ENCODE measurements at places on chromosomes 7 and 10.

DNA sequence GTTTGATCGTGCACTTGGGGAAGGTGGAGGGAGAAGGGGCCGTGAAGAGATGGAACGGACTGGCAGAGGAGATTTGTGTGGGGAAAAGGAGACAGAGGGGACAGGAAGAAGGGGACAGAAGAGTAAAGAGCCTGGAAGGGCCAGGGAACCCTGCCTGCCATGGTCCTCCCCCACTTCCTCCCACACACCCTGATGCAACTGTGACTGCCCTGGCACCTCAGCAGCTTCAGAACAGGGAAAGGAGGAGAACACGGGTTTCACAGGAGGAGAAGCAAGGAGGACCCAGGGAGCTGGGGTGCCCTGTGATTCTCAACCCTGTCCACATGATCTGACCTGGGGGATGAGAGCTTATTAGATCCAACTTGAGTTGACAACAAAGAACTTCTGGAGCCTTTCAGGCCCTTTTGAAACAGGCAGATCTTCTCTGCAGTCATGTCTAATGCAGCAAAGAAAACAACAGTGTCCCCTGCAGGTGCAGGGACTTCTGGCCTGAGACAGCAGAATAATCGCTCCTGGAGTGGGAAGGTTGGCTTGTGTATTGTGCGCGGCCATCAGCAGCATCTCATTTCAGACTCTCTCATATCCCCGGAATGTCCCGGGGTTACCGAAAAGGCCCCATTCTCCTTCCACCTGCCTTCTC is 421.6 kb downstream of the PAXIP1 start:
- DNase-seq: no peak

DNA sequence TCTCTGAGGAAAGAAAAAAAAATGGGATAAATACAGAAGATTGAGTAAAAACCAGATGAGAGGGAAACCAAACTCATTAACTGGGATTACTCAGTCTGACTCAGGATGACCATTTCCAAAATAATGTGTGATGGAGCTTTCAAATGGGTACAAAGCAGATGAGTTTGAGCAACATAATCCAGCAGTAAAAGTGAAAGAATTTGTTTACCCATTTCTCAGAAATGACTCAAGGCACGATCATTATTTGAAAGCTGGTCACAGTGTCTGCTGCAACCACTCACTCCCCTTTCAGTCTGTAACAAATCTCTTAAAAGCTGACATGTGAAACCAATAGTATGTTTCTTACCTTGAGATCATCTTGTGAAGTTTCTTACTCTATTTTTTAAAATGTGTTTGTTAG is 104.7 kb upstream of the KLF14 start:
- no peak for DNase-seq

- DNase-seq: no peak
Measured at GRCh38 chr10:99374526-99374925, 45.4 kb downstream of the CNNM1 start.

DNA sequence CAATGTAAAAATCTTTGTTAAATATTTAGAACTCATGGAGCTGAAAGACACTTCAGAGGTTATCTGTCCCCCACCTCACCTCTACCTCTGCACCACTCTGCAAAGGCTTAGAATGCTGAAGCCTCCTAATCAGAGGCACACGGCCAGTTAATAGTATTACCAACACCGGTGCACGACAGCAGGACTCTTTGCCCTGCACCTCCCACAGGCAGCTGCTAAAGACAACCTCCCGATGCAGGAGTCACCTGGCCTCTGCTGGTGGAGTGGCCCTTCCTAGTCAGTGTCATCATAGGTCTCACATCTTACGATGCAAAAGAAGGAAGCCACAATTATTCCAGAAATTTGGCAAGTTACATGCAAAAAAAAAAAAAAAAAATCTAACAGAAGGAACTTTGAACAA is 66.6 kb upstream of the MGMT start:
- DNase-seq: no peak

GRCh38 chr10:58451193-58451889 is 61.3 kb upstream of the BICC1 start:
- no peak for DNase-seq

- DNase-seq: no peak
Measured at GRCh38 chr7:100859856-100860255, 7.3 kb upstream of the TRIP6 start.

DNA sequence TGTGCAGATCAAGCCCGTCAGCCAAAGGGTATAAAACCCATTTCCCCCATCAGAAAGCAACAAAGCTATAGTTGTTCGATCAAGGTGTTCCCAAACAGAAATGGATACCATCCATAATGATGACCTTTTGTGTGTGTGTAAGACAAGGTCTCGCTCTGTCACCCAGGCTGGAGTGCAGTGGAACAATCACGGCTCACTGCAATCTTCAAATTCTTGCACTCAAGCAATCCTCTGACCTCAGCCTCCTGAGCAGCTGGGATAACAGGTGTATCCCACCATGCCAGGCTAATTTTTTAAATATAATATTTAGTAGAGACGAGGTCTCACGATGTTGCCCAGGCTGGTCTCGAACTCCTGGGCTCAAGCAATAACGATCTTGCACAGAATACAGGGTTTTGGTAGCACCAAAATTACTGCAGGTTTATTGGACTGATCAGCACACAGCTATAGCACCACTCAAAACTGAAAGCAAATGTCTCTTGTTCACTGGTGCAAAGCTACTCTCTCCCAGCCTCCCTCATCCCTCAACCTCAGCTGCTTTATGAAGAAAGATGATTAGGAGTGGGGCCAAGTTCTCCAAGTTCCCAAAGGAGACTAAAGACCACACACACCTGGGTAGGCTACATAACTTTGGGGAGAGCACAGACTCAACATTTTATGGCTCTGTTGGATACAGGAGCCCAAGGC is 80.5 kb downstream of the ABI1 start:
- DNase-seq: no peak

GRCh38 chr7:52362521-52362920 is 672.9 kb upstream of the POM121L12 start:
- DNase-seq: no peak

DNA sequence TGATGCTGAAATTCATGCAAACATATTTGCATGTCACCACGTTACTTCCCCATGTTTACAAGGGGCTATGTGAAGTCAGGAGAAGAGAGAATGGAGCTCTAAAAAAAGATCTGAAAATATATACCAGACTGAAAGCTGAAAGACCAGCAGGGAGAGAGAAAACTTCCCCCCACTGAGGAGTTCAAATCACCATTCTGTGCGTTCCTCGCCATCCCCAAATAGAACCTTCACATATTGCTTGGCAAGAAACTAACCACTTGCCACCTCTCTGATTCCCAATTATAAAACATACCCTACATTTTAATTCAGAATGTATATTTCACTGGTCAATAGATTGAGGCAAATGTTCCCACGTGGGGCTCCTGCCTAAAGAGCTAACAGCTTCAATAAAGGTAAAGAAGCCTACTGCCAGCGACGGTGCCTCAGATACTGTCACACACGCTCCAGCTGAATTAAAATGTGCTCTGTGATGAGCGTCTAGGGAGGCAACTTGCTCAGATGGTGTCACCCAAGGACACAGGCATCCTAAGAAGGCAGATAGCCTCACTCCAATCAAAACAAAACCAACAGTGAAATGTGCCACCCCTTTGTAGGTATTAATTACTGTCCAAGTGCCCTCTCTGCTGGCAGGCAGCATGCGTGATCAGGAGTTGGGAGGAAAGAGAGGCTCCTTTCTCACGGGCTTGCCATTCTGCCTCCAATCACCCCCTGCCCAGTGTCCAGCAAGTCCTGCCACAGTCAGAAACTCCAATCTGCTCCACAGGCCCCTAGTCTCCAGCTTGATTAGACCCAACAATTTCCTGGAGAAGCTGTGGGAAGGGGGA is 298.2 kb downstream of the GRID1 start:
- DNase-seq: no peak

DNA sequence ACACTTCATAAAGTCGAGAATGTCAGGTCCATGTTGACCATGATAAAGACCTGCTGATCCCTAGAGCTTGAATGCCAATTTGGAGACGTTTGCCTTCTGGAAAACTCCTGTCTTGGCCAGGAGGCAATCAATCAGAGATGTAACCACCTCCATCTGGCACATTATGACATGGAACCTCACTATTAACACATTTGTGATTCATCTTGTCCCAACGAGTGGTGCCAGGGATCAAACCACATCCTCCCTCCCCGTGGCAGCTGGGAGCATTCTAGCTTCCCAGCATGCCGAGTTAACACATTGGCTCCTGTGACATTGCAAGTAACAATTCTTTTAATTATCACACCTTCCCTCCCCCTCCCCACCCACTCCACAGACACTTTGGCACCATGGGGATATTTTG is 84.0 kb upstream of the PPP1R17 start:
- DNase-seq: no peak

GRCh38 chr10:88108115-88108610 is 244.7 kb downstream of the PTEN start:
- no peak for DNase-seq

DNA sequence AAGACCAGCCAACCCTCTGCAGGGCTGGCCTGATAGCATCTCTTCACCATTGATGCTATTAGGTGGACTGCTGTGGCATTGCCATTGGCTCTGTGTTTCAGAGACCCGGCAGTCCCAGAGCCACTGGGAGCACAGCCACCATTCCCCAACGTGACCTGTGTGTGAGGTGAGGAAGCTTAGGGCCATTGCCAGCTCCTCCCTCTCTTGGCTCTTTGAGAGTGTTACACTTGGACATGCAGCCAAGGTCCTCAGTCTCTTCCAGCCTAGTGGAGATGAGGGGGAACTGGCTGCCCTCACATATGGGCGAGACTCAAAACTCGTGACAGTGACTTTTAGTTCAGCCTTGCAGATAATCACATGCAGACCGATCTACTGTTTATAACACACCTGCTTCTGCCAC is 39.3 kb upstream of the HMX3 start:
- no peak for DNase-seq

GRCh38 chr7:84248843-84249242 is 54.3 kb upstream of the SEMA3A start:
- no peak for DNase-seq

Measured in T-helper 17 cell (primary cell).